ENCODE measurements at places on chromosomes 11 and 22.

DNA sequence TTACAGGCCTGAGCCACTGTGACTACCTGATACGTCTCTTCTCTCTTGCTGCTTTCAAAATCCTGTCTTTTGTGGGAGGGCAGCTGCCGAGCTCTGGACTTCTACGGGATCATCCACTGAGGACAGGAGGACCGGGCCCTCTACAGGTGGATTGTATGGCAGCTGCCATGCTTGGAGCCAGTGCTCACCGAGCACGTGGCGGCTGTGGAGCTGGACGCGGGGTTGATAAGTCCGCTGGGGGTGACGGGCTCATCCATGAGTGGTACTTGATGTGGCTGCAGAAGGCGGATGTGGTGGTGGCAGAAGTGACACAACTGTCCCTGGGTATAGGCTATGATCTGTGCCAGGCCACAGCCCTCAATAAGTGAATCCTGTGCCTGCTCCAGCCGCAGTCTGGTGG is 1.8 kb upstream of the CYP2D6 start:
- DNase-seq, result no peak

DNA sequence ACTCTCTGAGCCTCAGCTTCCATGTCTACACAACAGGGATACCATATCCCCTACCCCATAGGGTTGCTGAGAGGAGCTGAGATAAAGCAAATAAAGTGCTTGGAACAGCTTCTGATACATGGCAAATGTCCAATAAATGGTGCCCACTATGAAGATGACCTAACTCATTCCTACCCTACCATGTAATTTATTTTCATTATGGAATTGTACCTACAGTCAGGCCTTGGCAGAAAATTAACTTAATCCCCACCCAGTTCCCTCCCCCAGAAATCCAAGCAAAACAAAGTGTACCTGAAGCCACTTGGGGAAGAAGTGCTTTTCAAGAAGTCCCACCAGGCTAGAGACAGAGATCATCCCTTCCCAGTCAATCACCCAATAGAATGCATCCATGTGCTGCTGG is 10.8 kb downstream of the SRRD start:
- DNase-seq, result no peak

GRCh38 chr11:116515664-116516184 is 257.1 kb downstream of the BUD13 start:
- no peak for DNase-seq

DNA sequence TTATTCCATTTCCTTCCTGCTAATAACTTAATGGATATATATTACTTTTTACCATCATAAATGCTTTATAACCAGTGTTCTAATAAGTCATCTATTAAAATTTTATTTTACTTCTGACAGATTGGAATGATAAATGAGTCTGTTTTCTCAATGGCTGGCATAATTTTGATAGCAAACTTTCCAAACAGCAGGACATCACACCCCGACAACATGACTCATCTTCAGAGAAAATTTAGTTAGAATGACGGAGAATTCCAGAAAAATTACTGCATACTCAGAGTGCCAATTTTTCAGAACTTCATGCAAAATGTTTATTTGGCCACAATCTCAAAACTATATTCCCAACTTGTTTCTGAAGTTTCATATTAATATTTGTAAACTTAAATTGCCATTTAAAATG is 174.4 kb downstream of the SWAP70 start:
- DNase-seq, result no peak
